Activated CD4-positive, alpha-beta T cell treated with anti-CD3 and anti-CD28 coated beads, Interleukin-2, amount 10 ng/mL, durations not matched to agents 7 days and 5 days (primary cell): ENCODE measurements at places on chromosomes 11 and 22. TPM values are rescaled to one million over a fixed set of nuclear protein-coding genes. Genes with fewer than 3 reads are reported as not detected.

SGSM1 gene
- 0.15 TPM for total RNA-seq

TAGLN gene
- total RNA-seq: 2.0 TPM

ASCL2 gene
- 0.40 TPM for total RNA-seq

DNA sequence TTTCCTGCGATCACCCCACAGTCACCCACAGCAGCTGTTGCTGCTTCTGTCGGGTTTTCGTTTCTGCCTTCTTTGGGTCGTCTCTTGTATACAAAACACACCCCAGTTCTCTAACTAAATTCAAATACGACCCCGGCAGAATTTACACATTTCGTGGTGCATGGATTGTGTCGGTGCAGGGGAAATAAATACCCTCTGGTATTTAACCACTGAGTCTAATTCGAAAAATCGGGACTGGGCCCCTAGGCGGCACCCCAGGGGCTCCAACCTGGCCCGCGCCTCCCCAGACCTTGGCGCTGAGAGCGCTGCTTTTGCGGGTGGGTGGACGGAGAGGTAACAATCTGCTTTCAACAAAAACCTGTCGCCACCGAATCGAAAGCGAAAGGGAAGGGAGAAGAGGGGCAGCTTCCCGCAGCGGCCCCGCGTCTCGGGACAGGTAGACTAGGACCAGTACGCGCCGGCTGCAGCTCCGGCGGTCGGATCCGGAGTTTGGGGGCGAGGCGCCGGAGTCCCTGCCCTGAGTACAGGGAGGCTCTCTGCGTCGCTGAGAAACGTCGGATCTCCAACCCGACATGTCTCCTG is 4.4 kb downstream of the ALX4 start:
- peaks cover 85% of the 10 kb centered on the region for H3K27me3 ChIP-seq
- peak overlapping the region; percentile 78 for H3K27ac ChIP-seq
- DNase-seq: peak; percentile 65
- peaks cover 1% of the 10 kb centered on the region for H3K36me3 ChIP-seq

DNA sequence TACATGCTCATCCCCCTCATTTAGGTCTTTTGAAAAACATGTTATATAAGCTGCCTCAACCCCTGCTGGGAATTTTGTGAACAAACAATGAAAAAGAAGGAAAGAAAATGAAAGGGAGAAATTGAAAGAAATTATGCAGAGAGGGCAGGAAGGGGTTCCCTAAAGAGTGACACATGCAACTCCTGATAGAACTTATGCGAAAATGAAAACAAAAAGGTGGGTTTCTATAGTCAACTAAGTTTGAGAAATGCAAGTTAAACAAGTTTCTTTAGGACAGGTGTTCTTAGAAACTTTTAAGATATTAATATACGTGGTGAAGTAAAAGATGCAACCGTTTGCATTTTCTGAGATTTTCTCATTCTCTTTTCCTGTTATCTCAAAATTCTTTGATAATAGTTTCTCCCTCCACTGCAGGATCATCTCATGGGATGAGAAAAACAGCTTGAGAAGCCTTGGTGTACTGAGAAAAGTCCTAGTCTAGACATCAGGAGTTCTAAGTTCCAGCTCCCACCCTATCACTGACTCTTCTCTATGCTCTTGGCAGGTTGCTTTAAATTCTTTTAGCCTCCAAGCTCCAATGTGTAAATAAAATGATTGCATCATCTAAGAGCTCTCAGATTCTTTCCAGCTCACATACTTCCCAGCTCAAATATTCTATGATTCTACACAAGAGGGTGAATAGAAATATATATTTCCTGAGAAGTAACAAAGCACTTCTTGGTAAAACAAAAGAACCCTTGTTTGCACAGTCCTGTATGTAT is 109.2 kb downstream of the FAM76B start:
- DNase-seq: no peak
- peaks cover 54% of the 10 kb centered on the region for H3K4me1 ChIP-seq
- H3K4me3 ChIP-seq: no peak overlapping the region
- H3K27ac ChIP-seq: peak overlapping the region; percentile 69

- H3K4me1 ChIP-seq: no peaks in the 10 kb centered on the region
- H3K4me3 ChIP-seq: no peak overlapping the region
- no peak for DNase-seq
- H3K27me3 ChIP-seq: peaks cover 2% of the 10 kb centered on the region
- H3K27ac ChIP-seq: no peak overlapping the region
Observed at GRCh38 chr11:36300650-36301049, 4.6 kb downstream of the PRR5L start.

GRCh38 chr11:97732011-97732632 is 1288.6 kb upstream of the CNTN5 start:
- H3K27me3 ChIP-seq: no peaks in the 10 kb centered on the region
- no peaks in the 10 kb centered on the region for H3K36me3 ChIP-seq
- no peak for DNase-seq
- no peak overlapping the region for H3K27ac ChIP-seq
- no peak overlapping the region for H3K4me3 ChIP-seq

- DNase-seq: no peak
- no peaks in the 10 kb centered on the region for H3K27me3 ChIP-seq
- H3K27ac ChIP-seq: no peak overlapping the region
- no peaks in the 10 kb centered on the region for H3K36me3 ChIP-seq
- no peak overlapping the region for H3K4me3 ChIP-seq
- H3K4me1 ChIP-seq: no peaks in the 10 kb centered on the region
Observed at GRCh38 chr11:133046252-133046651, 486.0 kb downstream of the OPCML start.

GRCh38 chr11:101864098-101864497 is 50.7 kb upstream of the CEP126 start:
- no peak overlapping the region for H3K4me3 ChIP-seq
- H3K4me1 ChIP-seq: no peaks in the 10 kb centered on the region
- DNase-seq: no peak
- H3K27ac ChIP-seq: no peak overlapping the region
- no peaks in the 10 kb centered on the region for H3K36me3 ChIP-seq

- no peaks in the 10 kb centered on the region for H3K36me3 ChIP-seq
- H3K4me3 ChIP-seq: no peak overlapping the region
- H3K27me3 ChIP-seq: no peaks in the 10 kb centered on the region
- no peaks in the 10 kb centered on the region for H3K4me1 ChIP-seq
- H3K27ac ChIP-seq: no peak overlapping the region
Observed at GRCh38 chr11:91563176-91563575, 661.4 kb upstream of the FAT3 start.

- H3K36me3 ChIP-seq: no peaks in the 10 kb centered on the region
- H3K4me1 ChIP-seq: no peaks in the 10 kb centered on the region
- DNase-seq: no peak
Observed at GRCh38 chr11:19316434-19316833, 75.7 kb upstream of the E2F8 start.

DNA sequence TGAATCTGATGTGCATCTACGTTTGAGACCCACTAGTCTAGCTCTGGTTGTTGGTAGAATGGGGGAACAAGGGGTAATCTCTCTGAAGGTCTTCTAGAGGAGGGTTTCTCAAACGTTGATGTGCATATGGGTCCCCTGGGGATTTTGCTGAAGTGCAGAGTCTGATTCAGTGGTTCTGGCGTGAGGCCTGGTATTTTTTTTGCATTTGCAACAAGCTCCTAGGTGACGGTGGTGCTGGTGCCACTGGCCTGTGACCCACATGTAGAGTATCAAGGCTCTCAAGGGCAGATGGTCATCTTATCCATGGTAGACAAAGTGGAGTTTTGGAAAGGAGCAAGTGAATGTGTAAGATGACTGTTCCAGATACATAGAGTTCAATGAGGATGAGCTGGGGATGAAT is 97.1 kb downstream of the CEP164 start:
- H3K36me3 ChIP-seq: no peaks in the 10 kb centered on the region
- no peak overlapping the region for H3K4me3 ChIP-seq
- H3K27ac ChIP-seq: no peak overlapping the region
- H3K4me1 ChIP-seq: no peaks in the 10 kb centered on the region

DNA sequence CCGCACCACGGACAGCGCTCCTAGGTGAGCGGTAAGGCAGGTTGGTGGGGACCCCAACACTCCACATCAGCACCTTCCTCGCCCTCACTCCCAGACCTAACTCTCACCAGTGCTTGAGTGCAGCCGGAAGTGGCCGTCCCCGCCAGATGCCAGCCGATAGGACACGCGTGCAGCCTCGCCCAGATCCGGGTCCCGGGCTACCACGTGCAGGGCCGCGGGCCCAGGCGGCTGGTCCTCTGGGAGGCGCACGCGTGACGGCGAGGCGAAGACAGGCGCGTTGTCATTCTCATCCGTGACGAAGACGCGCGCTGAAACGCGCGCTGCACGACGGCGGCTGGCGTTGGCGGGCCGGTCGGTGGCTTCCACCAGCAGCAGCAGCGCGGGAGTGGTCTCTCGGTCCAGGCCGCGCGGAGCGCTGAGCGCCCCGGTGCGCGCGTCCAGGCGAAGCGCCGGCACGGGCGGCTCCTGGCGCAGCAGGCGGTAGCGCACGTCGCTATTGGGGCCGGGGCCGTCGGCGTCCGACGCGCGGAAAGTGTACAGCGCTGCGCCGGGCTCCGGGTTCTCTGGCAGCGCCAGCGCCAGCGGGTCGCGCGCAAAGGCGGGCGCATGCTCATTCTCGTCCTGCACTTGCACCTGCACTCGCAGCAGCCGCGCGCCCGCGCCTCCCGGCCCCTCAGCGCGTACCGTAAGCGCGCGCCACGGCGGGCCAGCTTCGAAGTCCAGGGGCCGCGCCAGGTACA is 10.8 kb upstream of the TPP1 start:
- H3K27me3 ChIP-seq: no peaks in the 10 kb centered on the region
- DNase-seq: no peak
- no peak overlapping the region for H3K4me3 ChIP-seq

DNA sequence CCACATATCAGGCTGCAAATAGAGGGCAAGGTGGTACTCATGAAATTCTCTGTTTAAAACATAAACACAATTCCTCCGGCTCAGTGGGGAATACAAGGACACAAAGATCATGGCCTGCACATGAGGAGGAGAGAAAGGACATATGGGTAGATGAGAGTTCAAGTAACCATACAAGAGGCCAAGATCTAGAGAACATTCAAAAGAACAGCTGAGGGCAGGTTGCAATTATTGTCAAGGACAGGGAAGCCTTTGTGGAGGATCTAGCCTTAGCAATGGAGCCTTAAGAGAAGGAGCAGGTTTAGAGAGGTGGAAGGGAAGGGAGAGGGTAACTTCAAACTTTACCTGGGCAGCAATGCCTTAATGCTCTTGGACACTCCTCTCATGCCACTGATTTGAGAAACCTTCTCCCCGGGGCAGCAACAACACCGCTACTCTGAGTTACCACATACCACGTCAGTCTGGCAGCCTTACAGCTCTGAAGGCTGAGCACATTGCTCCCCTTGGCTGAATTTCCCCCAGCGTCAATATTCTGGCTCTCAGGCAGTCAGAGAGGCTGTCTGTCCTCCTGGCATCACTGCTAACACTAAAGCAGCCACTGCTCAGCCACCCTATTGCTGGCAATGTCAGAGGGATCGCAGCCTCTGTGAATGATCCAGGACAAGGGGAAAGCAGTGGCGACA is 55.5 kb downstream of the CLPB start:
- DNase-seq: no peak
- no peaks in the 10 kb centered on the region for H3K27me3 ChIP-seq
- no peak overlapping the region for H3K4me3 ChIP-seq
